ENCODE measurements at places on chromosomes 12 and 14.

DNA sequence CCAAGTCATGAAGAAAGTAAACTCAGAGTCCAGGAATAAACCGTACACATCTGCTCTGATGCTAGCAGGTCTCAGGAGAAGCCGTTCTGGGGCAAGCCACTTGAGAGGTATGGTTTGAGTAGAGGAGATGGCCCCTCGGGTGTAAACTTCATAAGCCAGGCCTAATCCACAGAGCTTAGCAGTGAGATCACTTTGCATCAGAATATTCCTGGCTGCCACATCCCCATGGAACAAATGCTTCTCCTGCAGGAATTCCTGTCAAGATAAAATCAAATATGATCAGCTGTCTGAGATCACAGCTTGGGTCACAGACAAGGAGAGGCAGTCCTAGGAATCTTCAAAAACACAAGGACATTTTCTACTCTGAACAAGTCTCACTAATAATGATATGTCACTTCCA is 11.2 kb upstream of the MAGOHB start:
- DNase-seq: no peak

GRCh38 chr12:130932061-130932930 is 21.4 kb upstream of the ADGRD1 start:
- no peak for DNase-seq

- DNase-seq: no peak
These were observed 188.3 kb upstream of the BCL2L14 start for GRCh38 chr12:11882301-11883019.

- DNase-seq: no peak
These were observed 91.5 kb upstream of the ZFP36L1 start for GRCh38 chr14:68884031-68885030.

DNA sequence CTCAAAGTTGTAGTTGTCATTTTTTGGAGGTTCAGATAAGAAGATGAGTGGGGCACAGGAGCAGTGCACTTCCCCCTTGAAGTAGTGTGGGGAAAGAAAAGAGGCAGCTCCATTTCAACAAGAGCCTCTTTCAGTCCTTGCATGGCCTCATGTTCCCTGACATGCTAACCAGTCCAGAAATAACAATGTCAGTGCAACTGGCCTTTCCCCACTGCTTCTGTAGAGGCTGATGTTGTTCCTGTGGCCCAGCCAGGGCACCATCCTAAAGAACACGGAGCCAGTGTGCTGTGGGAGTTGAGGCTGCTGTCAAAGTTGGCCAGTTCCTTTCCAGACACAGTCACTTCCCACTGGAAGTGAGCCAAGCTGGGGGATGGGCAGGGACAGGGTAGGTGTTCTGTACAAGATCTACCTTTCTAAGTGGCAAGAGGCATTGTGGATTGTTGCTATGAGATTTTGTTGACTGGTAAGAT is 77.7 kb upstream of the SLC38A2 start:
- no peak for DNase-seq

GRCh38 chr12:13229504-13229903 is 33.0 kb downstream of the EMP1 start:
- DNase-seq: no peak

- no peak for DNase-seq
These were observed 23.6 kb upstream of the FAM181A start for GRCh38 chr14:93903342-93904184.

- DNase-seq: no peak
These were observed 10.4 kb downstream of the CLBA1 start for GRCh38 chr14:104996032-104996431.

GRCh38 chr14:93025055-93025454 is 90.7 kb downstream of the ITPK1 start:
- DNase-seq: no peak

GRCh38 chr14:30227436-30227835 is 299.8 kb upstream of the PRKD1 start:
- no peak for DNase-seq

- DNase-seq: no peak
These were observed 5.4 kb downstream of the GAPDH start for GRCh38 chr12:6539707-6540134.
